ENCODE measurements at places on chromosomes 16 and 17. TPM values are rescaled to one million over a fixed set of nuclear protein-coding genes. Genes with fewer than 3 reads are reported as not detected.

Gene MEIOB
- not detected for total RNA-seq

- H3K27me3 ChIP-seq = no peaks in the 10 kb centered on the region
- no peak for DNase-seq
- no peak overlapping the region for H3K4me3 ChIP-seq
- no peaks in the 10 kb centered on the region for H3K36me3 ChIP-seq
These were observed 45.6 kb downstream of the MAF start for GRCh38 chr16:79554912-79555311.

GRCh38 chr16:75002474-75002873, 3.6 kb downstream of the ZNRF1 start:
- no peak for DNase-seq
- peaks cover 44% of the 10 kb centered on the region for H3K4me1 ChIP-seq
- no peaks in the 10 kb centered on the region for H3K27me3 ChIP-seq
- no peak overlapping the region for H3K27ac ChIP-seq
- peaks cover 3% of the 10 kb centered on the region for H3K36me3 ChIP-seq

DNA sequence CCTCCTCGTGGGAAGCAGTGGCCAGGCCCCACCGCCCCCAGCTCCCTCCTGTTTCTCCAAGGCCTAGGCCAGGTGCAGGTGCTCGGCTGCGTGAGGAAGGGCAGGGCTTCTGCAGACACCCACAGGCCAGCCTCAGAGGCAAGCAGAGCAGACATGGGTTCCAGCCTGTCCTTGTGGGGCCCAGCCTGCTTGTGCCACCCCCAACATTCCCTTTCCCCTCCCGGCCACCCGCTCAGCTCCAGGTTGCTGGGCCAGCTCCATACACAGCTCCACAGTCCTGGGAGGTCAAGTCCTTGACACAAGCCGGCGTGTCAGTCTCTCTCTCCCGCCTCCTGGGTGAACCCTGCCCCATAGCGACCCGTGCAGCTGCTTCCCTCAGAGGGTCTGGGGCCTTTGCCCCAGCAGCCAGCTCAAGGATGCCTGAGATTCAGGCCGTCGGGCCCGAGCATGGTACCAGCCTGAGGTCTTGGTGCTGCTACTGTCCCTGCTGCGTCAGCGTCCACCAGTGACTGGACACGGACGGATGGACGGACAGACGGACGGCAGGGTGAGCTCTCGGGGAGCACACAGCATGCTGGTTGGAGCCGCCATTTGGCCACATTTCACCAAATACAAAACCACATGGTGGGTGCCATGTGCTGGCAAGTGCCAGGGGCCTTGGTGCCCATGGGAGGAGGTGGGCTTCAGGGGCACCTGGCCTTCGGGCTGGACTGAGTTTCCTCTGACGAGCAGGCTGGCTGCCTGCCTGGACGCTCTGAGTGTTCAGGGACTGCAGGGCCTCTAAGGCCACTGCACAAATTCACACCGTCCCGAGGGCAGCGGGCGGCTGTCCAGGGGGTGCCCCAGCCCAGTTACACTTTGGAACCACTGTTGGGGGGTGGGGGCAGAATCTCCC, 8.0 kb downstream of the SECTM1 start:
- H3K4me3 ChIP-seq = no peak overlapping the region
- H3K27me3 ChIP-seq = peaks cover 16% of the 10 kb centered on the region
- no peaks in the 10 kb centered on the region for H3K36me3 ChIP-seq
- H3K4me1 ChIP-seq = peaks cover 11% of the 10 kb centered on the region

DNA sequence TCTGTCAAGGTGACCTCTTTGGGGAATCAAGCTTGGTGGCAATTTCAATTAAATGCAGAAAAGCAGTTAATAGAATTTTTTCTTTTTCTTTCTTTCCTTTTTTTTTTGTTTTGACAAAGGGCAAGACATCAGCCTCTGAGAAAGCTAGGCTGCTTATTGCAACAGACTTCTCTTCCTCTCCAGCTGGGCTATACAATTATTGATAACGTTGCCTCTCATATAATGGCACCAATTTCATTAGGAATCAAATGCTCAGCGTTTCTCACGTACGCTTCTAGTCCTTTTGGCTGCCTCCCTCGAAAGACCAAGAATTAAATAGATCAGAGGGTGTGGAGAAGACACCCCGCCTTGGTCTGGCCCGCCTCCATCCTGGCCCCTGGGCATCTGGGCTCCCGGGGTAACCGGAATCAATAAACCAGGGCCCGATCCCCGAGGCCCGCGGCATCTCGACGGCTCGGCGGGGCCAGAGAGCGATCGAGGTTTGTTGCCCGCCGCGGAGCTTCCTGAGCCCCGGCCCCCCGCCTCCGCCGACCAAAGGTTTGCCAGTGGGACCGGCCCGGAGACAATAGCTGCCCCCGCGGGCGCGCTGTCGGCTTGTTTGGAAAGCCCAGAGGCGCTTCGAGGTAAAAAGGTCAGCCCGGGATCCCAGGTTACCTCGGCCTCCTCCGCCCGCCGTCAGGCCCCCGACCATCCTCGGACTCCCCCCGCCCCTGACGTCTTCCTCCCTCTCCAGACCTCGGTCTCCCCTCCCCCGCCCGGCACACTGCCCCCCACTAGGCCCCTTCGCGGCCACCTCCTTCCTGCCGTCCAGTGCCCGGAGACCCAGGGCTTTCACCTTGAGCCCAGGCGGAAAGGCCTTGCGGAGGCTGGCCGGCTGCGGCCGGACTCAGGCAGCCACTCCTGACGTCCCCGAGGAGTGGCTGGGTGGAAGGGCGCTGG, 3.9 kb downstream of the HOXB1 start:
- peaks cover 28% of the 10 kb centered on the region for H3K27me3 ChIP-seq
- peak; percentile 48 for DNase-seq
- no peaks in the 10 kb centered on the region for H3K4me1 ChIP-seq
- H3K36me3 ChIP-seq = no peaks in the 10 kb centered on the region

Gene AANAT
- not detected for total RNA-seq

Gene TOP3A
- total RNA-seq = 8.8 TPM

- H3K4me3 ChIP-seq = no peak overlapping the region
- H3K36me3 ChIP-seq = no peaks in the 10 kb centered on the region
- no peaks in the 10 kb centered on the region for H3K27me3 ChIP-seq
- H3K27ac ChIP-seq = no peak overlapping the region
These were observed 6.7 kb upstream of the MT4 start for GRCh38 chr16:56558024-56558747.

DNA sequence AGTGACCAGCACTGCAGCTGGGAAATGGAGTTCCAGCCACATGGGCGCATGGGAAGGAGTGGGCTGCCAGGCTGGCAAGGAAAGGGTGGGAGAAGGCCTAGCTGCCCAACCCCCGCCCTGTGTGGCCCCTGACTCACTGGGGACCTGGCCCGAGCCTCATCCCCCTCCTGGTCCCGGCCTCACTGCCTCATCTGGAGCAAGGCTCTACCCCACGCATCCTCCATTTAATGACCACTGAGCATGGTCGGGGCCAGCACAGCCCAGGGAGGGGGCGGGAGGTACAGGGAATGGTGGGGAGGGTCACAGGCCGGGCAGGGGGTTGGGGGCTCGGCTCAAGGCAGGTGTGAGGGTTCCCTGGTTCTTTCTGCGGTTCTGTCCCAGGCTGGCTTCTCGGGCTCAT, 16.1 kb downstream of the SPNS2 start:
- no peak overlapping the region for H3K27ac ChIP-seq
- DNase-seq = no peak
- peaks cover 4% of the 10 kb centered on the region for H3K4me1 ChIP-seq
- no peak overlapping the region for H3K4me3 ChIP-seq
- no peaks in the 10 kb centered on the region for H3K27me3 ChIP-seq
- no peaks in the 10 kb centered on the region for H3K36me3 ChIP-seq

Gene HP
- total RNA-seq = 2.6 TPM

GRCh38 chr16:29307598-29308507, 98.7 kb downstream of the NPIPB11 start:
- H3K27ac ChIP-seq = no peak overlapping the region
- no peak for DNase-seq
- H3K36me3 ChIP-seq = no peaks in the 10 kb centered on the region

DNA sequence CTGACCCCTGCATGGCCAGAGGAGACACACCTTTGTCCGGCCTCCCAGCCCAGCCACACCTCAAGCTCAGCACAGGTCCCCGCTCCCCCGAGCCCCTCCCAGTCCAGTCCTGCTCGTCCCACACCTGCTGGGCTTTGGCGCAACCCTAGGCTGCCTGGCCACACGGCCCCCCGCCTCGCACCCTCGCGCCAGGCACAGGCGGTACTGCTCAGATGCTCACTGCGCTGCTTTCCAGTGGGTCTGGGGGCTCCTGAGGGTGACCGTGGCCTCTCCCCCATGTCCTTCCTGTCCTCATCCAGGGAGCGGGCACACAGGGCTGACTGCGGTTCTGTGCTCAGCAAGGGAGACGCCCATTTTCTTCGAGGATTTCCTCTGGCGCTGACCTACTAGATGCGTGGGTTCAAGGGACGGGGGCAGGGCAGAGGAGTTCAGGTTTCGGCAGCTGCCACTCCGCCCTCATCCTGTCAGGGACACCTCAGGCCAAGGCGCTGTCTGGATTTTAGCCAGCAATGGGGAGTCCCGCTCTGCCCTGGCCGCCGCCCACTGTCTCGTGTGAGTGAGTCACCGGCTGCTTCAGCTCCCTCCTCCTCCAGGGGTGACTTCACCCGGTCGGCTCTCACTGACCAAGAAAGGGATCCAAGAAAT, 118.0 kb upstream of the ZNF469 start:
- peak overlapping the region; percentile 11 for H3K4me3 ChIP-seq
- H3K4me1 ChIP-seq = peaks cover 17% of the 10 kb centered on the region
- peak; percentile 98 for DNase-seq
- H3K36me3 ChIP-seq = no peaks in the 10 kb centered on the region
- no peak overlapping the region for H3K27ac ChIP-seq
- peaks cover 6% of the 10 kb centered on the region for H3K27me3 ChIP-seq

- no peak for DNase-seq
- no peaks in the 10 kb centered on the region for H3K4me1 ChIP-seq
- no peaks in the 10 kb centered on the region for H3K27me3 ChIP-seq
- H3K27ac ChIP-seq = no peak overlapping the region
- no peak overlapping the region for H3K4me3 ChIP-seq
These were observed 7.8 kb upstream of the AHSP start for GRCh38 chr16:31519759-31520431.

DNA sequence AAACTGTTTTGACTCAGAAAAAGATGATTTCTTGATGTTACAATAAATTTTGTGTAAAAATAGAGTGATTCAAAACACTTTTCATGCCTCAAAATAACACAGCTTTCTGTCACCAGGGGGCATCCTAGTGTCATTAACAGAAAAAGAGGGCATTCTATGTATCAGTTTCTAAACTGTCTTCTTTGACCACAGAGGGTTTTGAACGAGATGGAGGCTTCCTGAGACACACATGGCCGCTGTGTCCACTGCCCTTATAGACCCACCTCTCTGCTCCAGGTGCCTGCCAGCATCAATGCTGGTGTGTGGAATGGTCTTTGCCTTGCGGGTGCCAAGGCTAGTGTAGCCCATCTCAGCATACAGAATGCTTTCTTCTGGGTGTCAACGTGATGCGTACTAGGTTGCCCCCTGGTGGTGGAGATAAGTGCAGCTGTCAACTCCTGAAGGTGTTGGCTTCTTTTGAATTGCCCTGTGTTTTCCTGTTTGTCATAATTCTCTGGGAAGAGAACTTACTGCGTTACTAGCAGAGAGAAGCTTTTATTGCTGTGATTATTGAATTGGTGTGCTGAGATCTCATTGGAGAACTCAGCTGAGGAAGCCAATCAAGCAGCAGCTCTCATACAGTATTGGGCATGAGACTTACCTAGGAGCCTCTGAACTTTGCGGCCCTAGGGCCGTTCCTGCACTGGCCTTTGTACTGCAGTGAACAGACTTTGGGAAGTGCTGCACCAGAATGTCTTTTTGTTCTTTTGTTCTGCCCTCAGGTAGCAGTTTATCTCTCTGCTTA, 38.6 kb downstream of the USP10 start:
- H3K36me3 ChIP-seq = no peaks in the 10 kb centered on the region
- no peak overlapping the region for H3K4me3 ChIP-seq
- no peaks in the 10 kb centered on the region for H3K27me3 ChIP-seq
- DNase-seq = peak; percentile 66

DNA sequence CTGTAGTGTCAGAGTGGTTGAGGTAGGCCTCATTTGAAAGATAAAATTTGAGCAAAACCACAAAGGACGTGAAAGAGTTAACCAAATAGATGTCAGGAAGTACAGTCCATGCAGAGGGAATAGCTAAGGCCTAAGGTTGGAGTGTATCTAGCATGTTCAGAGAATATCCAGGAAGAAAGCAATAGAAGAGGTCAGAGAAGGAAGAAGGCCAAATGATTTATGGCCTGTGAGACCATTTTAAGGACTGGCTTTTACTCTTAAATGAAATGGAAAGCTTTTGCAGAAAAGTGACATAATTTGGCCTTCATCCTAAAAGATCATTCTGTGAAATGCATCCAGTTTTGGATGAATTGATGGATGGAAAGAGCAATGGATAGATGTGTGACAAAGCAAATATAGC, 116.5 kb downstream of the NLK start:
- no peaks in the 10 kb centered on the region for H3K27me3 ChIP-seq
- DNase-seq = no peak
- no peak overlapping the region for H3K27ac ChIP-seq

GRCh38 chr17:27491713-27492190, 35.5 kb downstream of the KSR1 start:
- H3K4me3 ChIP-seq = no peak overlapping the region
- no peaks in the 10 kb centered on the region for H3K36me3 ChIP-seq
- peaks cover 26% of the 10 kb centered on the region for H3K4me1 ChIP-seq
- no peak overlapping the region for H3K27ac ChIP-seq
- no peaks in the 10 kb centered on the region for H3K27me3 ChIP-seq
- no peak for DNase-seq

- H3K4me1 ChIP-seq = no peaks in the 10 kb centered on the region
- no peak overlapping the region for H3K27ac ChIP-seq
- no peaks in the 10 kb centered on the region for H3K27me3 ChIP-seq
These were observed 83.5 kb downstream of the ABCC6 start for GRCh38 chr16:16139806-16140205.

- H3K4me1 ChIP-seq = peaks cover 5% of the 10 kb centered on the region
- DNase-seq = no peak
- no peak overlapping the region for H3K27ac ChIP-seq
- no peaks in the 10 kb centered on the region for H3K36me3 ChIP-seq
- H3K27me3 ChIP-seq = peaks cover 5% of the 10 kb centered on the region
These were observed 5.3 kb upstream of the DDX52 start for GRCh38 chr17:37648555-37648954.

DNA sequence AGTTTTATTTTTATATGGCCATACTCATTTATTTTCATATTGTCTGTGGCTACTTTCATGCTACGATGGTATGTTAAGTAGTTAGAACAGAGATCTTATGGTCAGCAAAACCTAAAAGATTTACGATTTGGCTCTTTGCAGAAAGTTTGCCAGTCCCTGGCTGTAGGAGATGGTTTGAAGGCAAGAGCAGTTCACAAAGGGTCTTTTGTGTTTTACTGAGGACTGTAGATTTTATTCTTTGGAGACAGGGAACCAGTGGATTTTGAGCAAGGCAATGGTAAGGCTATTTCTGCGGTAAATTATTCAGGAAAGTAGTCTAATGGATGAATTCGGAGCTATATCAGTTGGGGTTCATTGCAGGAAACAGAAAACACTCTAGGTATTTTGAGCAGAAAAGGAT, 90.7 kb downstream of the WWP2 start:
- no peaks in the 10 kb centered on the region for H3K27me3 ChIP-seq
- no peak for DNase-seq
- no peak overlapping the region for H3K27ac ChIP-seq
- no peak overlapping the region for H3K4me3 ChIP-seq
- peaks cover 17% of the 10 kb centered on the region for H3K4me1 ChIP-seq

Gene NPIPB13
- total RNA-seq = 3.0 TPM
